Neuronal stem cell (in vitro differentiated cells): ENCODE measurements at places on chromosomes 5 and 9.

- H3K4me1 ChIP-seq = no peaks in the 10 kb centered on the region
- H3K4me3 ChIP-seq = no peak overlapping the region
Observed at GRCh38 chr5:36679221-36679989, 73.0 kb downstream of the SLC1A3 start.

GRCh38 chr9:108014353-108014752 lies 524.8 kb upstream of the KLF4 start:
- DNase-seq = no peak
- no peak overlapping the region for H3K4me3 ChIP-seq
- no peaks in the 10 kb centered on the region for H3K4me1 ChIP-seq

- H3K27ac ChIP-seq = no peak overlapping the region
- H3K27me3 ChIP-seq = no peaks in the 10 kb centered on the region
- no peaks in the 10 kb centered on the region for H3K36me3 ChIP-seq
- DNase-seq = no peak
- no peaks in the 10 kb centered on the region for H3K4me1 ChIP-seq
Observed at GRCh38 chr9:274406-274805, 59.7 kb downstream of the DOCK8 start.

DNA sequence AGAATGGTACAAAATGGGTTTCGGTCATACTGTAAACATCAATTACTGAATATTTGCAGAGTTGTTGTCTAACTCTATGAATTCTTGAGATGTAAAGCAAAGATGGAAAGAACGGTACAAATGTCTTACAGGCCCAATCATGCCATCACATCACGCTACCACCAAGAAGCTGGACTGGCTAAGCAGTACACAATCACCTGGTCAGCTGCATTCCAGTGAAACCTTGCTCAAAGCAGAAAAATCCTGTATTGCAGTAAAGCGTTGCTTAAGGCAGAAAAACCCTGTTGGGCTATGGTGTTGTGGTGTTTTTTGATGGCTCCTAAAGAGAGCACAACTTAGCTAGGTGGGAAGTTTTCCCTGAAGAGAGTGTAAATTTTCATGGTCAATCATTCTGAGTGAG lies 112.6 kb upstream of the RASA1 start:
- DNase-seq = no peak
- no peak overlapping the region for H3K4me3 ChIP-seq
- H3K27ac ChIP-seq = no peak overlapping the region
- H3K36me3 ChIP-seq = no peaks in the 10 kb centered on the region

GRCh38 chr5:180067986-180068385 lies 3.6 kb downstream of the RNF130 start:
- no peak for DNase-seq
- peaks cover 2% of the 10 kb centered on the region for H3K4me1 ChIP-seq
- peaks cover 36% of the 10 kb centered on the region for H3K36me3 ChIP-seq
- peaks cover 5% of the 10 kb centered on the region for H3K27me3 ChIP-seq
- no peak overlapping the region for H3K4me3 ChIP-seq
